Ascending aorta (tissue), 2 donors: ENCODE measurements at places on chromosomes 1 and 21.
A peak's percentile ranks its signal among the peaks of the same experiment; 100 is the strongest.

- H3K27ac ChIP-seq: no peak overlapping the region
- DNase-seq: no peak
- H3K4me3 ChIP-seq: no peak overlapping the region
- H3K4me1 ChIP-seq: no peaks in the 10 kb centered on the region
- H3K27me3 ChIP-seq: no peaks in the 10 kb centered on the region
Measured at GRCh38 chr1:168907786-168908348, 178.9 kb upstream of the DPT start.

DNA sequence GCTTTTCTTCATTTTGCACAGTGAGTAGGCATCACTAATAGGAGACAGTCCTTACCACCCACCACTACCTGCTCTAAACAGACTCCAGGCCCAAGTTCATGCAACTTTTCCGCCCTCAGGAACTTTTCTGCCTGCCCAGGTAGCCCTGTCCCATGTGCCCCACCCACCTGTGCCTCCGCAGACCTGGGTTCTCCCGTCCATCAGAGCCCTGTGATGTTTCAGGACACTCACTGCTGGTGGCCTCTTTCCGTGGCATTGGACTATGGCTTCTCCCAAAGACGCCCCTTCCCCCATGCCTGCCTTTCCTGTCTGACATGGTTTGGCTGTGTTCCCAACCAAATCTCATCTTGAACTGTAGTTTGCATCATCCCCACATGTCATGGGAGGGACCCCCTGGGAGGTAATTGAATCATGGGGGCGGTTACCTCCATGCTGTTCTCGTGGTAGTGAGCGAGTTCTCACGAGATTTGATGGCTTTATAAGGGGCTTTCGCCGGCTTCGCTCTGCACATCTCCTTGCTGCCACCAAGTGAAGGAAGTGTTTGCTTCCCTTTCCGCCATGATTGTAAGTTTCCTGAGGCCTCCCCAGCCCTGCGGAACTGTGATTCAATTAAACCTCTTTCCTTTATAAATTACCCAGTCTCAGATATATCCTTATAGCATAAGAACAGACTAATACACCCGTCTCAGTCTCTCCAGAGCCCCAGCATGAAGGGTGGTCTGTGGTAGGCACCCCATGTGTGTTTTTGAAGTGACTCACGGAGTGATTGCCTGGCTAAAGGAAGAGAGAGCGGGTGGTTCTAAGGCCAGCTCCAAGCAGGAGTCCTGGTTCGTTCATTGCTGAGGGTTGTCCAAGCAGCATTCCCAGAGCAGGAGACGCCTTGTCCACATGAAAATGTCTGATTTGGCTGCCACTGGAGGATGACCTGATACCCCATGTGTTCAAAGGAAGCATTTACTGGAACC lies 86.0 kb upstream of the ZBTB40 start:
- H3K36me3 ChIP-seq: no peaks in the 10 kb centered on the region
- no peak for DNase-seq
- no peak overlapping the region for H3K27ac ChIP-seq

DNA sequence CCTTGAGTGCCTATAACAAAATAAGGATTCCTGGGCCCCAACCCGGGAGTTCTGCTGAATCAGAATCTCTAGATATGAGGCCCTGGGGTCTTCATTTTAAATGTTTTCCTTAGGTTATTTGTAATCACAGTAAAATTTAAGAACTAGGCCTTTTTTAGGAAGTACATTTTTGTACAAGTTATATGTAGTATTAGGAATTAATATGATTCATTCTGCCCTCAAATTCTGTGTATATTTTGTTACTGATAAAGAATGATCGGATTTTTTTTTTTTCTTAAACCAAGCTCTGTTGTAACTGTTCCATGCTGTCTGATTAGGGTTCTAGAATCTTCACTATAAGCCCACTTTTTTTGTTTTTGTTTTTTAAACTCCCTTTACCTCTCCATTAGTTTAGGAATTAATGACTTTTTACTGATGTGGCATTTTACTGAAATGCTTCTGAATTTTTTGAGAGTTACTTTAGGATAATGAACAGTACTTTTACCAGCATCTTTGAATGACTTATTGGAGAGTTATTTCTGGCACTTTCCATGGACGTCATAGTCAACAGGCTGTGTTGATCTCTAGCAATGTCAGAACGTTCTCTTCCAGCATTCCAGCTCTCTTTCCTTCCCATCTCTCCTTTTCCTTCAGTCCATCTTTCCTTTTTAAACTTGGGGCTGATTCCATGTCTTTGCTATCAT lies 48.3 kb downstream of the CLIC4 start:
- no peaks in the 10 kb centered on the region for H3K27me3 ChIP-seq
- H3K36me3 ChIP-seq: peaks cover 4% of the 10 kb centered on the region

DNA sequence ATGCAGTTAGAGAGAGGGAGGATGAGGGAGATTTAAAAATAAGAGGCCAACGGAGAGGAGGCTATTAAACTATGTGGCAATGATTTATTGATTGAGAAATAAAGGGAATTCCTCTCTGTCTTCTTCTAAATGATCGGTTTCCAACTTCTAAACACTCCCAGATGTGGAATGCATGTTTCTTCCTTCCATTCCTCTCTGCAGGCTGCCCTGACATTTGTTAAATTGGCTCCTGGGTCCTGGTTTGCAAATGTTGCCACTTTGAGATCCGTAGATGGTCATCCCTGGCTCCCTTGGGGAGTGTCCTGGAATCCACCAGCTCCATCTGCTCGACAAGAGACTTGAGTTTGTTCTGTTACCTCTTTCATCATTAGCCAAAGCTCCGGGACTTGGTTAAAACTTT lies 10.3 kb upstream of the C1orf198 start:
- H3K4me1 ChIP-seq: no peaks in the 10 kb centered on the region
- peak; percentile 75 for DNase-seq
- no peaks in the 10 kb centered on the region for H3K36me3 ChIP-seq
- H3K4me3 ChIP-seq: no peak overlapping the region
- H3K27me3 ChIP-seq: no peaks in the 10 kb centered on the region
- no peak overlapping the region for H3K27ac ChIP-seq

DNA sequence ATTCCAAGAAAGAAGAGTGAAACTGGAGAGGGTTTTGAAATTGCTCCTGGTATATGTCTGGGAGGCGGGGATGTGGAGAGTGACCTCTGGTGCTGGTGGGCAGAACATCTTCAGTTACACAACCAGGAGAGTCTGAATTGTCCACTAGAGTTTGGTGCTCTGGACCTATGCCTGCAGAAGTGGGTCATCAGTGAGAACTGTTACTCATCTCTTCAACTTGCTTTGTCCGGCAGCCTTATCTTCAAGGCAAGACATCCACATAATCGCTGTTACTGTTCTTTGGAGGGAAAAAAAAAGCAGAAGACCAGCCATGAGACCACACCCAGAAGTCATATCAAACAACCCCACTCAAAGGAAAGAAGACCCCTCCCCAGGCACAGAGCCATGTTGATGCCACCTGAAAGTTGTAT lies 14.9 kb downstream of the SH2D1B start:
- no peak overlapping the region for H3K4me3 ChIP-seq
- no peaks in the 10 kb centered on the region for H3K27me3 ChIP-seq
- no peaks in the 10 kb centered on the region for H3K36me3 ChIP-seq

GRCh38 chr1:91884459-91885212 lies 1.3 kb downstream of the TGFBR3 start:
- H3K36me3 ChIP-seq: no peaks in the 10 kb centered on the region
- H3K27ac ChIP-seq: peak overlapping the region; percentile 95
- DNase-seq: no peak
- peaks cover 10% of the 10 kb centered on the region for H3K4me1 ChIP-seq

- H3K27me3 ChIP-seq: no peaks in the 10 kb centered on the region
- no peak overlapping the region for H3K4me3 ChIP-seq
- no peak for DNase-seq
- H3K36me3 ChIP-seq: no peaks in the 10 kb centered on the region
- no peaks in the 10 kb centered on the region for H3K4me1 ChIP-seq
- H3K27ac ChIP-seq: no peak overlapping the region
Measured at GRCh38 chr1:79150576-79150975, 144.0 kb upstream of the ADGRL4 start.

- H3K4me1 ChIP-seq: no peaks in the 10 kb centered on the region
- no peaks in the 10 kb centered on the region for H3K27me3 ChIP-seq
- H3K36me3 ChIP-seq: peaks cover 15% of the 10 kb centered on the region
Measured at GRCh38 chr1:39255222-39255621, 50.7 kb downstream of the MACF1 start.

- H3K27ac ChIP-seq: no peak overlapping the region
- no peak for DNase-seq
- H3K4me3 ChIP-seq: no peak overlapping the region
- H3K4me1 ChIP-seq: no peaks in the 10 kb centered on the region
- no peaks in the 10 kb centered on the region for H3K36me3 ChIP-seq
- no peaks in the 10 kb centered on the region for H3K27me3 ChIP-seq
Measured at GRCh38 chr1:39592069-39592468, 15.5 kb upstream of the PABPC4 start.

GRCh38 chr1:182968151-182968741 lies 15.3 kb upstream of the SHCBP1L start:
- H3K4me3 ChIP-seq: no peak overlapping the region
- H3K27ac ChIP-seq: no peak overlapping the region
- DNase-seq: no peak
- H3K27me3 ChIP-seq: no peaks in the 10 kb centered on the region

GRCh38 chr1:233316473-233316872 lies 11.1 kb upstream of the MAP3K21 start:
- no peak overlapping the region for H3K27ac ChIP-seq
- no peaks in the 10 kb centered on the region for H3K4me1 ChIP-seq
- no peaks in the 10 kb centered on the region for H3K36me3 ChIP-seq
- no peak for DNase-seq
- no peaks in the 10 kb centered on the region for H3K27me3 ChIP-seq

DNA sequence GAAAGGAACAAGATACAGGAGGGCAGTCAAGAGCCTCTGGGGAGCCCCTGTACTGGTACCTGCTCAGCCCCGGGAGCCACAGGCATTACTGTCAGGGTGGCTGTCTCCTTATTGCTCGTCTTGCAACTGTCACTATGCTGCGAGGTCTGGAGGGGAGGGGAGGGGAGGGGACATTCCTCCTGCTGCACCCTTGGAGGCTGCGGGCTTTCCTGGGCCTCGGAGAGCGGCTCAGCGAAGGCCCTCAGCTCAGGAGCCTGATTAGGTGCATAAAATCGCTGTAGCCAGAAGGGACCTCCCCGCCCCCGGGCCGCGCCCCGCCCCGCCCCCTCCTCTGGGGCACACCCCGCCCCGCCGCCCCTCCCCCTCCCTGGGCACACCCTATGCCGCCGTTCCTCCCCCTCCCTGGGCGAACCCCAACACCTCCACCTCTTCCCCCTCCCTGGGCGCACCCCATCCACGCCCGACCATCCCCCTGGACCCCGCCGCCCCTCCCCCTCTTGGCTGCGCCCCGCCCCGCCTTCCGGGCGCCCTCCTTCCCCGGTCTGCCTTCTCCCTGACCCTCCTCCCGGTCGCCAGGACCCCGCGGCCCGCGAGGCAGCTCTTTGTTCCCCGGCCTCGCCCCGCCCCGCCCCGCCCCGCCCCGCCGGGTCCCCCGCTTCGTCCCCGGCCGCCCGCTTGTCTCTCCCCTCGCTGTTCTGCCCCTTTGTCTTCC lies 35.5 kb downstream of the CACHD1 start:
- H3K36me3 ChIP-seq: no peaks in the 10 kb centered on the region
- H3K4me1 ChIP-seq: peaks cover 6% of the 10 kb centered on the region
- H3K27me3 ChIP-seq: no peaks in the 10 kb centered on the region
- no peak for DNase-seq
- peak overlapping the region; percentile 77 for H3K4me3 ChIP-seq

- H3K27me3 ChIP-seq: no peaks in the 10 kb centered on the region
- H3K4me1 ChIP-seq: peaks cover 3% of the 10 kb centered on the region
- no peak for DNase-seq
- no peaks in the 10 kb centered on the region for H3K36me3 ChIP-seq
- no peak overlapping the region for H3K4me3 ChIP-seq
Measured at GRCh38 chr1:12172042-12172851, 5.5 kb downstream of the TNFRSF1B start.

GRCh38 chr1:57637155-57637554 lies 213.3 kb upstream of the DAB1 start:
- H3K27ac ChIP-seq: no peak overlapping the region
- no peak overlapping the region for H3K4me3 ChIP-seq
- no peaks in the 10 kb centered on the region for H3K4me1 ChIP-seq
- no peaks in the 10 kb centered on the region for H3K27me3 ChIP-seq
